ENCODE measurements at places on chromosomes 12 and 14.

- no peak for DNase-seq
These were observed 343.7 kb downstream of the CACNA1C start for GRCh38 chr12:2396448-2396871.

DNA sequence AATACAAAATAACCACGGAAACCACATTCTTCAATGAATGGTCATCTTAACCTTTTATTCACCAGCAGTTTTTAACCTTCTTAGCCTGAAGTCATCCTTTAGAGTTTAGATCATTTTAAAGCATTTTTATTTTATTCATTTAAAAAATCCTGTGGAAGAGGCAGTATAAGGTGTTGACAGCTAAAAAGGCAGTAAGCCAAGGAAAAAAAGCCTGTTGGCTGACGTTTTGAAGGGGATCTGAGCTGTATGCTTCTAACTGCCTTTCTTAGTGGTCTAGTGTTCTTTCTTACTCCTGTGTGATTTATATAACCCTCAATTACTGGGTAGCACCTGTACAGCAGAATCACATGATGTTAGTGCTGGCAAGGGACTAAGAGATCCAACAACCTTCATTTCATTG is 438.3 kb upstream of the SEL1L start:
- no peak for DNase-seq

GRCh38 chr14:94009767-94010166 is 12.7 kb downstream of the CCDC197 start:
- DNase-seq = no peak

- DNase-seq = no peak
These were observed 164.9 kb downstream of the ETV6 start for GRCh38 chr12:11814374-11814773.

- DNase-seq = no peak
These were observed 31.2 kb downstream of the DAD1 start for GRCh38 chr14:22557846-22558220.

- DNase-seq = no peak
These were observed 50.3 kb downstream of the TDP1 start for GRCh38 chr14:90005939-90006530.

DNA sequence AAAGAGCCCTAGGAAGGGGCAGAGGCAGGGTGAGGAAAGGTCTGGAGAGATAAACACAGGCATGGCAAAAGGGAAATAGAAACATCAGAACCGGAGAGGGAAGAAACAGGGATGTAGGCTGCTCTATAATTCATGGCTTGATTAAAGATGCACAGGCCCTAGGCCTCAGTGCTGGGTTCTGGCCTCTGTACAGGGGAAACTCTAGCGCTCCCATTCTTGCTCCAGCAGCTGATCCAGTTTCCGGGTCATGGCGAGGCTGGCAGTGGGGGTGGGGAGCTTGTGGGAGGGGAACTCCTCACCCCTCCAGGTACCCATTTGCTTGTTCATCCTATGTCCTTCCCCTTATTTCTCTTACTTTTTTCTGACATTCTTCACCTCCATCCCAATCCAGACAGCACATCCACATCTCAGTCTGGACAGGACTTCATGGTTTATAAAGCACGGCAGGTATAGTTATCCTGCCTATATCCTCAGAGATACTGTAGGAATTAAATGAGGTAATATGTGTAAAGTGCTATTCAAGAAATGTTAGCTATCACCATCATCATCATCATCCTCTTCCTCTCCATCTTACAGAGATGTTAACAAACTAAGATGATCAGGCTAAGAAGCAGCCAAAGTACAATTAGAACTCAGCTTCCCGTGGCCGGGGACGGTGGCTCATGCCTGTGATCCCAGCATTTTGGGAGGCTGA is 8.0 kb upstream of the GPR84 start:
- DNase-seq = no peak

DNA sequence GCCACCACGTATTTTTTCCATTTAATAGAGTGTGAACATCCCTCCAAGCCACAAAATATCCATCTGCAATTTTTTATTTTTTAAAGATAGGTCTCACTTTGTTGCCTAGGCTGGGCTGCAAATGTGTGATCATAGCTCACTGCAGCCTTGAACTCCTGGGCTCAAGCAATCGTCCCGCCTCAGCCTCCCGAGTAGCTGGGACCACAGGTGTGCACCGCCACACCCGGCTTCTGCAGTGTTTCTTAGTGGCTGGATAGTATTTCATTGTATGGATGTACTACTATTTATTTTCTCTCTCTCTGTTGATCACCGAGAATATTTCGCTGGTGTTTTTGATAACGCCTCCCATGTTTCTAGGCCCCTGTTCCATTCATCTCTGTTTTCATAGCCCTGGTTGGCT is 17.5 kb downstream of the MLXIP start:
- DNase-seq = no peak

- no peak for DNase-seq
These were observed 2.9 kb upstream of the DENR start for GRCh38 chr12:122749569-122750332.

- no peak for DNase-seq
These were observed 49.1 kb downstream of the B4GALNT3 start for GRCh38 chr12:508795-509194.

DNA sequence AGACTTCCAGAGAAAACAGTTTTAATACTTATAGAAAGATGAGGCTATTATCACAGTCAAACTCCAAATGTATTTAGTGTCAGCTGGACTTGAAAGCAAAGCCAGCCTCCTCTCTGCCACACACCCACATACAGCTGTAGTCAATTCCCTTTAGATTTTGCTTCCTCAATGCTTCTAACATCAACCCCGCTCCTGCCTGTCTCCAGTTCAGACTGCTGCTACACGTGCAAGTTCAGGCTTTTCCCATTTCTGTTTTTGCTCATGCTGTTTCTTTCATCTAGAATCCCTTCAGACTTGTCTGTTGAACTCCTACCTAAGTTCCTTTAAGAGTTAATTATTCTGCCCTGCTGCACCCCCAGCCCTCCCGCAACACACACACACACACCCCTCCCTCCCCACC is 380.0 kb downstream of the KCNH5 start:
- DNase-seq = no peak

- no peak for DNase-seq
These were observed 79.6 kb downstream of the RPL10L start for GRCh38 chr14:46571970-46572369.

- DNase-seq = no peak
These were observed 105.8 kb downstream of the AKAP6 start for GRCh38 chr14:32434880-32435279.

GRCh38 chr12:64665514-64665913 is 55.2 kb downstream of the RASSF3 start:
- no peak for DNase-seq

GRCh38 chr12:114588061-114588460 is 95.9 kb downstream of the TBX3 start:
- DNase-seq = no peak

GRCh38 chr12:61009192-61009591 is 1251.0 kb upstream of the USP15 start:
- no peak for DNase-seq

DNA sequence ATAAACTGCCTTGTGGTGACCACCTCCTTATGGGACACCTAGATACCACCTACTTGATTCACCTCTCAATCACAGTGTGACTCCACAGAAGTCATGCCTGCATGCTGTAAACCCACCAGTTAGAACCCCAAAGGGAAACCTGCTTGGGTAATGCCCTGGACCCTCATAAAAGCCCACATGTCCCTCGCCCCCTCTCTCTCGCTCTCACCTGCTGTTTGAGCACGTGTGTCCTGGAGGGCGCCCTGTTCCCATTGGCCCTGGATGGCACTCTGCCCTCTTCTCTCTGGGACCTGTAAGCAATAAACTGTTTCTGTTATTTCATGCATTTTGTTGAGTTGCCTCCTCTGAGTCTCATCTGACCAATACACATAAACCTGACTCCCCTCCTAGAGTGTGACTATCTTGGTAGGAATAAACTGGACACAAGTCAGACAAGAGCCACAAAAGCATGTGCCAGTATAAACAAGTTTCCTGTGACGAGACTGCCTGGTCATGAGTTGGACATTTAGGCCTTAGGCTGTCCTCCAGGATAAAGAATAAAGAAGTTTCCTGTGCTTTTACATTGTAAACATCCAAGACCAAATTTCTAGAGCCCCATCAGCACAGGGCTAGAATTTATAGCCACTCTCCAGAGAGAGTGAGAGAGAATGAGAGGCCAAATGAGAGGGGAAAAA is 8.6 kb downstream of the IFI27L2 start:
- DNase-seq = no peak

DNA sequence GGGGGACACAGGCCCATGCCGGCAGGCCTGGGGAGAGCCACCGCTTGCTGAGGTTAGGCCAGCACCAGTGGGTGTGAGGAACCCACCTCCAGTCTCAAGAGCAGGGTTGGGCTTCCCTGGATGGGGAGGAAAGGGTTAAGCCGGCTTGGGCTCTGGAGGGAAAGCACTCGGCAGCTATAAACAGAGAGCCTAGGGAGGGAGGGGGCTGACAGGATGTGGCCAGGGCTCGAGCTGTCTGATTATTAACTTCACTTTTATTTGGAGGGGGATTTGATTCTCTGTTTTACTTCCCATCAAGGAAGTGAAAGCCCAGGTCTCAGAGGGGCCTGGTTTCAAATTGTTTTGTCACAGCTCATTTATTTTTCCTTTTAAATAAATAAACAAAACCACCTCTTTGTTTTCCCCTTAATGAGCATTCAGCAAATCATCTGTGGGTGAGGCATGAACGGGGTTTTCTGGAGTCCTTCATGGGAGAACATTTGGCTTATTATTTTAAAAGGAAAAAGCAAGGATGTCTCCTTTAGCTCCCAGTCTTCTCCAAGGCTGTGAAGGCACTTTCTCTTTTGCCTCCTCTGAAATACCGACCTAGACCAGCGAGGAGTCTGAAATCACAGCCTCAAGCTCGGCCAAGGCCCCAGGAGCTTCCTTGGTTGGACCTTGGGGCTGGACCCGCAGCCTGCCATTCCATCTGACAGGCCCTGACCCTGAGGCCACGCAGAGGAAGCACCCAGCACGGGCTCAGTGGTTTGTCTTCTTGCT is 21.9 kb upstream of the ZFP36L1 start:
- no peak for DNase-seq

DNA sequence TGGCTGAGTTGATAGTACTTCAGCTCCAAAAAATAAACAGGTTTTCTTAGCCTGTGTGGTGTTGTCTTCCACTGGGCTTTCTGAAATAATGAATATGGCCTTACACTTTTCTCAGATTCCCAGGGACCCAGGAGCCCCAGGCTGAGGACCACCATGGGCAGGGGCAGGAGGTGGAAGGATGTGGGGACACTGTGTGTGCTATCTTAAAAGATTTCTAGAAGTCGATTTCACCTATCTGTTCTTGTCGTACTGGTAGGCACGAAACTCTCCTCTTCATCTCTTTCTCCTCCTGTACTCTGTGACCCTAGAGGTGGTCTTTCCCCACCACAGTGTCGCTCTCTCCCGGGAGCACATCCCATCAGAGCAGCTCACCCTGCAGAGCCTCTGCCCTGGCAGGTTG is 107.7 kb upstream of the FKBP4 start:
- DNase-seq = no peak

All from thoracic aorta (tissue), 2 donors.